ENCODE measurements at places on chromosomes 5 and 9.
A peak's percentile ranks its signal among the peaks of the same experiment; 100 is the strongest.

DNA sequence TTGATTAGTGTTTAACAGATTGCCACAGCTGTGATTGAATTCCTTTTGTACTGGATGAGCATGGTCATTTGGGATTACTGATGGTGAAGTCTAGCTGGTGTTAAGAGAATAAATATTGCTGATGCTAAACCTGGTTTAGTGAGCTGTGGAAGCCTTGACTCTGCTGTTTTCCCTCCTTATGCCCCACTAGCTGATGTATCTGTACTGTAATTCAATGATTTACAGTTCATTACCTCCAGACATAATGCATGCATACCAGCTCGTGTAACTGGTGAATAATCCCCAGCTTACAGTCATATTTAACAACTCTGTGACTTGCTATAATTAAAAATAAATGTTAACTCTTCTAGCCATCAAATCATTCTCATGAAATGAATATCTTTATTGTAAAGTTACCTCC is 1.7 kb upstream of the CMYA5 start:
- DNase-seq, result no peak

DNA sequence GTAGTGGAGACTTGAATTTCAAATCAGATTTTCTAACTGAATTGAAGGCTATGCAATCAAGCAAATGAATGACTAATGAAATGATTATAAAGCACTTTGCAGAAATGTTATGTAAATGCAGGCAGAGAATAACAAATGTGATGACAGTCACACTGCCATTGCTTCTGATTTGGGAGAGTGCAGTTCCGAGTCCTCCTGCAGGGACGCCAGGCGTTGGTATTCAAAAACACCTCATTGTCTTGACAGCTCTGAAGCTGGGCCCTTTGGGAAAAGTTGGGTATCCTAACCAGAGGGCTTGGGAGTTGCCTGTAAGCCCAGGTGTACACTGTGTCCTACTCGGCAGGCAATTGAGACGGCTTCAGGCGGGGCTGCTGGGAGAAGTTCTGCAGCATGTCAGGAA is 57.9 kb downstream of the C5orf15 start:
- no peak for DNase-seq

DNA sequence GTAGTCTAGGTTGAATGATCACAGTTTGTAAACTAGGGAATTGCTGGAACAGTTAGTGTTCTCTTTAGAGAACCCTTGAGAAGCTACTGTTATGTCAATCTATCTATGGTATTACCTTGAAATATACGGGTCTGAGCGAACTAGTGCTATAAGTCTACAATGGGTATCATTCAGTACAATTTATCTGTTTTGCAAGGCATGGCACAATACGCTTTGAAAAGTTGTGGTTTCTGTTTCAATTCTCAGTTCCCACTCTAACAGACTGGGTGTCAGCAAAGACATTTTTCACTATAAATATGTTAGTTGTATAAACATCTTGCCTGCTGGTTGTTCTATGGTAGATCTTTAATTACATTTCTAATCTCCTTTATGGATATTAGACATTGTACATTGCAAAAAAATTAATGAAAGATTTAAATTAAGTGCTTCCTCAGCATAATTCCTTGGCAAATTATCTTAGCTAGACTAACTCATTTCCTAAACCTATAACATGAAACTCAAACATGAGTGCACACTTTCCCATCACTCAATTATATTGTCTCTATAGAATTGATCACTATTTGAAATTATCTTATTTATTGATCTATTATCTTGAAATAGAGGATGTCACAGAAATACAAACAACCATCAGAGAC is 24.9 kb upstream of the SLCO6A1 start:
- no peak for DNase-seq

- no peak for DNase-seq
Measured at GRCh38 chr5:137296213-137296781, 202.8 kb downstream of the SPOCK1 start.

DNA sequence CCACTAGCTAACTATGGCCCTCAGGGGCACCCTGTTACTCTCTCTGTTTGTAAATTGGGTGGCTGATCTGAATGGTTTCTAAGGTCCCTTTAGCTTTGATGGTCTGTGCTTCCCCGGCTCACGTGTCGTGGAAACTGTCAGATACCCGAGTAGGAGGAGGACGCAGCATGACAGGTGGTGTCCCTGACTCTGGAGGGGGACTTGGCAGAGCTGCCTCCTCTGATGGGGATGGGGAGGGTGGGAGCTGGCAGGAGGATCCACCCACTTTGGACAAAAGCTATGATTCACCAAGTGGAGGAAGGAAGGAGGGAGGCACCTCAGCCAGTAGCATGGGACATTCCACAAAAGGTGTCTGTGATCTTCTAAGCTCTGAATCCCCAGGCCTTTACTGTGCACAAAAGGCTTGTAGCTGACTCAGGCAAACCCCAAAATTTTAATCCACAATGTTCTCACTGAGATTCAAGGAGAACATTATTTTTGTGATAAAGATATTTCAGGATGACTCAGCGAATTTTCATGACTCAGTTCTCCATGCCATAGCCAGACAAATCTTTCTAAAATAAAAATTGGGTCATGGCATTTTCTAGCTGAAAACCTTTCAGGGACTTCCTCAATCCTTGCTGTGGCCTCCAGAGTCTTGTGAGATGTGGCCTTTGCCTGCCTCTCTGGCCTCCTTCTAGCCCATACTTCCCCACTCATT is 131.0 kb upstream of the BRINP1 start:
- DNase-seq, result no peak

DNA sequence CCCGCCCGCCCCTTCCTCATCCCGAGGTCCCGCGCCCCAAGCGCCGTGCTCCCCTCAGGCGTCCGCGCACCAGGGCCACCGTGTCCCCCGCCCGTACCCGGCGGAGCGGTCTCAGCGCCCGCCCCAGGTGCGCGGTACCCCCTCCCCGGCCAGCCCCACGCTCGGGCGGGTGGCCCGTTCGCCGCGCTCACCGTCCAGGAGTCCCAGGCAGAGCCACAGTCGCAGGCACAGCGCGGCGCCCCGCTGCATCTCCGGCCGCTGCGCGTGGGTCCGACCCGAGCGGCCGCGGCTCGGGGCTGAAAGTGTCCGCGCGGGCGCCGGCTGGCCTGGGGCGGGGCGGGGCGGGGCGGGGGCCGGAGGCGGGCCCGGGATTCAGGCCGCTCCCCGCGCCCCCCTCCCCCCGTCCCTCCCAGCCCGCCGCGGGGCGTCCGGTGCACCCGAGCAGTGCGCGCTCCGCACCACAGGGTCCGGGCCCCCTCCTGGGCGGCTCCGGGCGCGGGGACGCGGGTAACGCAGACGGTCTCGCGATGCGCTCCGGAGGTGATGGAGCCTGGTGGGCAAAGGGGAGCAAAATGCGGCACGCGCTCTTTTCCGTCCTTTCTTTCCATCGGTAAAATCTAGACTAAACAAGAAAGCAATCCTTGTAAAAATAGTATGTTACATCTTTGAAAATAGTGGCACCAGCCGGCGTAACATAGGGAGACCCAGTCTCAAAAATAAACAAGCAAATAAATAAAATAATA is at the start of gene FLT4:
Gene FLT4, minus strand, starts transcription at position 304 of the 743 bp plus-strand sequence. Its CDS starts 55 bp downstream, at position 249.
- DNase-seq, result no peak

- DNase-seq, result no peak
Measured at GRCh38 chr5:116672203-116672602, 97.6 kb upstream of the SEMA6A start.

DNA sequence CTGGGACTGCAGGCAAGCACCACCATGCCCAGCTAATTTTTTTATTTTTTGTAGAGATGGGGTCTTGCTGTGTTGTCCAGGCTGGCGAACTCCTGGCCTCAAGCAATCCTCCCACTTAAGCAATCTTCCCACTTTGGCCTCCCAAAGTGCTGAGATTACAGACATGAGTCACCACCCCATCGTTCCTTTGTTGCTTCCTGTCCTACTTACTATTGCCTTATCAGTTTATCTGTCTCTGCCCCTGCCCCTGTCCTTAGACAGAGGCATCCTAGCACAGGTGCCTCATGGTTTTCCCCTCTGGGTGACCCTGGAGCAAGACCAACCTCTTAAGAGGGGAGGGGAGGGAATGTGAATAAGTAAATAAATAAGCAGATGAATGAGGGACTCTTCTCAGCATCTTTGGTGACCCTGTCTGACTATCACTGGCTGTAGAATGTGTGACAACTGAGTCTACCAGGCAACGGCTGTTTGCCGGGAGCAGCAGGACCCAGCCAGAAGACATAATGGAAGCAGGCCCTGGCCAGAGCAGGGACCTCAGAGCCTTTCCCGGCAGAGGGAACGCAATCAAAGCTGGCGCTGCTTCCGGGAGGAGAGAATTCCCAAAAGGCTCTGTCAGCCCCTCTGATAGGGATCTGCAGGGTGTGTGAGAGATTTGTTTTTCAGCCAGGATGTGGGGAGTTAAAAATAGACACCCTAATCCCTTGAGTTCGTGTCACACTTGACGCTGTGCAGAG is 43.8 kb upstream of the DAB2IP start:
- DNase-seq, result no peak

DNA sequence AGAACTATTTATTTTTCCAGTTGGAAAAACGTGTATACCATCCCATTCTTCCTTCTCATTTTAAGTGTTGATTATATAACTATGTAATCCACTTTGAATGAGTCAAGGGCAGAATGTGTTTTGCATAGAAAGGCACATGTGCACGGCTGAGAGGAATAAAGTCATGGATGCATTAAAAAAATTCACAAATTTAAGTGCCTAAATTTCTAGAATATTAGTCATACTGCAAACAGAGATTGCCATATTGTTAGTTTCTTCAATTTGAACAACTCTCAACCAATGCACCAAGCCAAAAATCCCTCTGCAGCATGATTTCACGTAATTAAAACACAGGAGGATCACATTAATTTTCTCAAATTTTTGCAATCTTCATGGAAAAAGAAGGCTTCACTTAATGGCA is 166.3 kb downstream of the MPDZ start:
- DNase-seq, result no peak

DNA sequence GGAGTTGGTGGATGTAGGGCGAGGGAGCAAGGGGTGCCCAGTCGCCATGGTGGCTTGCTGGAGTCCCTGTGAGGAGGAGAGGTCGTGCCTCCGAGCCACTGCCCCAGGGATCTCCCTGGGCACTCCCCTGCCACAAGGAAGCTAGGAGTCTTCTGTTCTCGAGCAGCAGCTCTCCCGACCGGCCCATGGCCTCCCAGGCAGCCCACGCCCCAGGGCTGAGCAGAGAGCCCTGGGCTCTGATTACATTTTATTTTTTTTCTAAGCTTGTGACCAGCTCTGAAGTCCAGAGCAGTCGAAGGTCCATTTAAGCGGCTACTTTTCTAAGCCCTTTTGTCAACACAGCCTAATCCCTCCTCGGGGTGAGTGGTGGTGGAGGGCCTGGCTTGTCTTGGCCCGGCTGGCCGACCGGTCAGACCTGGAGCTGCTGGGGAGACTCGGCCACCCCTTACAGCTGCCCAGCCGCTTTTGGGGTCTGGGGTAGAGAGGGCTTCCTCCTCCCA is 2.1 kb downstream of the RXRA start:
- DNase-seq, result no peak

DNA sequence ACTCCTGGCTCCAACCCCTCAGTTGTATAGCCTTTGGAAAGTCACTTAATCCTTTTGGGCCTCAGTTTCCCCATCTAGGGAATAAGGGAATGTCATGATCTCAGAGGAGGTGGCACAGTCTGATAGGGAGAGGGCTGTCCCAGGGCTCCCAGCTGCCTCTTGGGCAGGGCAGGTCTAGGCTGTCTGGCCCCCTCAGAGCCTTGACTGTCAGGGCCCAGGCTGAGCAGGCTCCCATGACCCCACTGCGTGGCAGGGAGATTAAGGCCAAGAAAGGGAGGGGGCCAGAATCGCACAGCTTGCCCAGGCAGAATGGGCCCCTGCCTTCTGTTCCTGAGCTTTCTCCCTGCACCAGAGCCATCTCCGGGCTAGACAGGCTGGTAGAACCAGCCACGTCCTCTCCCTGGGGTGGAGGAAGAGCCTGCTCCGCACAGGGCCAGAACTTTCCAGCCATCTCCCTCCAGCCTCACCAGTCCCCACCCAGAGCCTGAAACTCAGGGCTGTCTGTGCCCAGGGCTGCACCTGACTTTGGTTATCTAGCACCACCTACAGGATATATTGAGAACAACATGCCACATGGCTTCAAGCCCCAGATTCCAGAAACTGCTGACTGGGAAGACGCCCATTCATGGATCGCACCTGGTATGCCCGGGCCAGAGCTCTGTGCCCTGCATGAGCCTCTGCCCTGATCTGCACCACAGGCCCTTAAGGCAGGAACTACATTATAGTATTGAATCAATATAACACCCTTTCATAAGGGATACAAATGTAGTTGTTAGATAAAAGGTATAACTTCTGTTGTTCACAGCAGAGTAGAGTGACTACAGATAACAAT is 32.1 kb downstream of the NAIF1 start:
- DNase-seq, result peak; percentile 40

DNA sequence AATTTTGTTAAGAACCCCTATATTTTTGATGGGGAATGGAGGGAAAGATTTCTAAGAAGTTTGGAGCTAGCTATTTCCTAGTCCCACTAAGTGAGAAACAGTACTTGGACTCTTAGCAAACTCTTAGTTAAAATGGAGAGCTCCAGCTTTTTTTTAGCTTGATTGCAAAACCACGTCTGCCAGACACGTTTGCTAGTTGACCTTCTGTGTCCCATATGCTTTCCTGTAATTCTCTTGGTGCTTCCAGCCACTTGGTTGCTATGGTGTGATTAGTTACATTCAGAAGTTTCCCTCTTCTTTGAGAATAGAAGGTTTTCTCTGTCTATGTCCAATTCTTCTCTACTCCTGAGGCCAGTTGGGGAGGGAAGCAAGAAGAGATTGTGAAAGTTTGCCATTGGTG is 417.0 kb upstream of the TLE4 start:
- no peak for DNase-seq

DNA sequence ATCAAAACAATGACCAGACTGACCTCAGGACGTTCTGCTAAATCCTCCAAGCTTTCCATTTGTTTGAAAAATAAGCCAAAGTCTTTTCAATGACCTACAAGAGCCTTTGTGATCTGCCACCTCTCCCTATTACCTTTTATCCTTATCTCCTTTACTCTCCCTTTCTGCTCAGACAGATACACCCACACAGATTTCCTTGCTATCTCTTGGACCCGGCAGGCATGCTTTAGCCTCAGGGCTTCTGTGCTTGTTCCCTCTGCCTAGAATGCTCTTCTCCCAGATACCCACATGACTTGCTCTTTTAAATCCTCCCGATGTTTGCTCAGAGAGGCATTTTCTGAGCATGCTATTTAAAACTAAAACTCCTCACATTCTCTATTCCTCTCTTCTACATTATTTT is 8.9 kb upstream of the ELOVL7 start:
- DNase-seq, result no peak

DNA sequence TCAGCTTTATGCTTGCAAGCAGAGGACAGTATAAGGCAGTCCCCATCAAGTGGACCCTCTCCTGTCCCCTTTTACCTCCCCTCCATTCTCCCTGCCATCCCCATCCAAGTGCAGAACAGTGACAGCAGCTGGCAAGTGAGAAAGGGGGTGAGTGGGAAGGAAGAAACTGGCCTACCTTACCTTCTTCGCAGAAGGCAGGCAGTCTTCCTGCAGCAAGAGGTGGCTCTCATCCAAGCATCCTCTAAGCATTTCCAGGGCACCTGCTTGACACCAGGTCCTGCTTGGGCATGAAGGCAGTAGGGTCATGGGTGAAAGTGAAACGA is 77.3 kb upstream of the SH3PXD2B start:
- no peak for DNase-seq

GRCh38 chr5:150307617-150308426 is 5.1 kb upstream of the ARSI start:
- no peak for DNase-seq
